Neural crest cell (in vitro differentiated cells): ENCODE measurements at places on chromosomes 2 and 18.

- DNase-seq = no peak
Measured at GRCh38 chr2:99772591-99773331, 282.9 kb upstream of the REV1 start.

GRCh38 chr2:95372845-95373244, 29.7 kb upstream of the FAHD2A start:
- DNase-seq = no peak

DNA sequence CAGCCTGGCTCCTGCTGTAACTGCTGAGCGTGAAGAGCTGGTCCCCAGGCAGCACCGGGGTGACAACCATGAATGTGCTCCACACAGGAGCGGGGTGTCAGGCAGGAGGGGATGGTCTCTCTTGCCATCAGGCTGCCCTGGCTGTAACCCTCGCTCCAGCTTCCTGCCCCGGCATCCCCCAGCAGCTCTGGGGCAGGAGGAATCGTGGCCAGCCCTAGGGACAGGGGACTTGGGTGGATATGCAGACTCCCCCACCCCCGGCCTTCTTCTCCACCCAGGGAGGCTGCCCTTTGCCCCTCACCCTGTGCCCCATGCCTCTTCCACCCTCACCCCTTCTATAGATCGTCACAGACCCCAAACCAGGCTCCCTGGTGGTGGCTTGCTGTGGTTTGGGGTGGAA, 69.4 kb upstream of the SMAD7 start:
- no peak for DNase-seq

DNA sequence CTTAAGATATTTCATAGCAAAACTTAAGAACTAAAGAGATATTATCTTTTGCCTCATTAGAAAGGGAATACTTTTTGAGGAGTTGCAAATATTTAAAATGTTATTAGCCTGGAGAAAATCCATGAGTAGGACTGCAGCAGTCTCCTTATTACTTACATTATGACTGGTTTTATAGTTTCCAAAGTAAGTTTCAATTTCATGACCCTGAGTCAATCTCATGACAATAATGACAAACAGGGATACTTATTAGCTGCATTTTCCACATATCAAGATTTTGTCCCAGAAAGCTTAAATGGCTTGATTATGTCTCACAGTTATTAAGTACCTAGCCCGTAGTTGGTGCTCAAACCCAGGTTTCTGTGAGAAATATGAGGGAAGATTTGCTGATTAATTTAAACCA, 150.8 kb upstream of the ZEB2 start:
- no peak for DNase-seq
